ENCODE measurements at places on chromosomes 11 and 22. TPM values are rescaled to one million over a fixed set of nuclear protein-coding genes. Genes with fewer than 3 reads are reported as not detected.

GRCh38 chr11:25562417-25562816 is 769.5 kb upstream of the ANO3 start:
- no peak for DNase-seq

GRCh38 chr11:97965849-97966646 is 1054.7 kb upstream of the CNTN5 start:
- no peak for DNase-seq

DNA sequence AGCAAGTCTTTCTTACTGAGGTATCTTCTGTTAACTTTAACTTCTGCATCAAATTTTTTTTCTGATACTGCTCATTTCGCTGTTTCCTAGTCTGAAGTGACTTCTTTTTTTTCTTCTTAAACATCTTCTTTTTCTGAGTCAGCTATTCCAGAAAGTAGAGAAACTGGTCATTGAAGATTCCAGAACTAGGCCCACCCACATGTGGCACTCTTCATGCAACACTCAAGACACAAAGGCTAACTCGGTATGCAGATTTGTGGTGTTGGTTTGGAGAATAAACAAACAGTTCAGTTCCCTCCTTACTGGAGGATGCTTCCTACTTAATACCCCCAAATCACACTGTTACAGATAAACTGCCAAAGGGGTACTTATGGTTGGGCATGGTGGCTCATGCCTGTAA is 25.2 kb upstream of the MTCH2 start:
- DNase-seq, result no peak

GRCh38 chr11:114162719-114163123 is 103.2 kb downstream of the ZBTB16 start:
- DNase-seq, result no peak

DNA sequence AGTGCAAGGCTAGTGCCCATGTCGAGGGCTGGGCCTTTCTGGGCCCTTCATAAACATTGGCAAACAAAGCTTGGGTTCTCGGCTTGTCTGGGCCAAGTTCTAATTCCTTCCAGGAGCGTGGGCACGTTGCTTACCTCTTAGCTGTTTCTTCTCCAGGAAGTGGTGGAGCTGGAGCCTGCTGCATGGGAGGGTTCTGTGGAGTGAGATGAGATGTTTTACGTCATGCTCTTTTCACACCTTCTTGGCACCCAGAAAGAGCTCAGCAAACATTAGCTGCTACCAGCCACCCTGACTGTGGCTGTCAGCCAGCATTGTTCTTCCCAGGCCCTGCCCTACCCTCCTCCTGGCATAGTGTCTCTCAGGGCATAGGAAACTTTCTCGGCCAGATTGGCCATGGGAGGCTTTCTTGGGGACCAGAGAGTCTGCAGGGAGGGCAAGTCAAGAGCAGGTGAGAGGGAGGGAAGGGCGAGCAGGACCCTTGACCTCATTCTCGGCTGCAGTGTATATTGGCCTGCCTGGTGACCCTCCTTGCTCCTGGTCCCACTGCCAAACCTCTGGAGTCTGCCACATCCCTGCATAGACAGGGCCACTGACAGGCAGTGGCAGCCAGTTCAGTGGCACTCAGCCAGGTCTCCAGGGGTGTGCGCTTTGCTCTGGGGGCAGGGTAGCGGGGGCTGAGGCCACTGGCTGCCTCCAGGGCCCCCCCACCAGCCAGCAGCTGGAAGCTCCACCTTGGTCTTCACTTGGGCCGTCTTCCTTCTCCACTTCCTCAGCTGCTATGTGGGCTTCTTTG is 98.8 kb downstream of the BCR start:
- no peak for DNase-seq

- DNase-seq, result no peak
Measured at GRCh38 chr11:12042215-12042676, 33.8 kb upstream of the DKK3 start.

DNA sequence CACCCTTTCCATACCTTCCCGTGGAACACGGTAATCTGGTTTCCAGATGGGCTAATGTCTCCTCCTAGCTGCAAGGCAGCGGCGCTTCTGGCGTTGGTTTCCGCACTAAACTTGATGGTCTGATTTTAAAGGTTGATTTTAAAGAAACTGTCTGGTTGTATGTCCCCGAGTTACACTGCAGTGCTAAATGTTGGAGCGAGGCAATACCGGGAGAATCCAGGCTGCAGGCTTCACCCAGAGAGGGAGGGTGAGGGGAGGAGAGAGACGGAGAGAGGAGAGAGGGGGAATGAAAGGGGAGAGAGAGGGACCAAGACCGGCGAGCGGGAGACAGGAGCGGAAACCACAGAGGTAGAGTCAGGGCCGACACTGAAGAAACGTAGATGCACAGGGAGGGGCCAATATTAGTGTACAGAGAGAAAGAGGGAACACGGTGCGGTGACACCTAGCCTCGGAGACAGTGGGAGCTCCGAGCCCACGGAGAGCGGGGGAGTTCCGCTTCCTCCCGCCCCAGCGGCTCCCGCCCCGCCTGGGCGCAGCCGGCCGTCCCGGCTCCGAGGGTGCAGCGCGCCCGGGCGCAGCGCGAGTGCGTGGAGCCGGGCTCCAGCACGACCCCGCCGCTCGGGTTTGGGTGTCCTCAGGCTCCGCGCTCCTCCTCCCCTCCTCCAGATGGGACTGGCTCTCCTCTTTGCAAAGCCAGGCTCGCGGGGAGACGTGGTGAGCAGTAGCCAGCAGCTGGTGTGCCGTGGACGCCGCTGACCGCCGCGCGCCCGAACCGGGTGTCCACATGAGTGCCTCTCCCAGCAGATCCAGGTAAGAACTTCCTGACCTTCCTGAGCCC is 71.9 kb upstream of the GRAMD1B start:
- no peak for DNase-seq

DNA sequence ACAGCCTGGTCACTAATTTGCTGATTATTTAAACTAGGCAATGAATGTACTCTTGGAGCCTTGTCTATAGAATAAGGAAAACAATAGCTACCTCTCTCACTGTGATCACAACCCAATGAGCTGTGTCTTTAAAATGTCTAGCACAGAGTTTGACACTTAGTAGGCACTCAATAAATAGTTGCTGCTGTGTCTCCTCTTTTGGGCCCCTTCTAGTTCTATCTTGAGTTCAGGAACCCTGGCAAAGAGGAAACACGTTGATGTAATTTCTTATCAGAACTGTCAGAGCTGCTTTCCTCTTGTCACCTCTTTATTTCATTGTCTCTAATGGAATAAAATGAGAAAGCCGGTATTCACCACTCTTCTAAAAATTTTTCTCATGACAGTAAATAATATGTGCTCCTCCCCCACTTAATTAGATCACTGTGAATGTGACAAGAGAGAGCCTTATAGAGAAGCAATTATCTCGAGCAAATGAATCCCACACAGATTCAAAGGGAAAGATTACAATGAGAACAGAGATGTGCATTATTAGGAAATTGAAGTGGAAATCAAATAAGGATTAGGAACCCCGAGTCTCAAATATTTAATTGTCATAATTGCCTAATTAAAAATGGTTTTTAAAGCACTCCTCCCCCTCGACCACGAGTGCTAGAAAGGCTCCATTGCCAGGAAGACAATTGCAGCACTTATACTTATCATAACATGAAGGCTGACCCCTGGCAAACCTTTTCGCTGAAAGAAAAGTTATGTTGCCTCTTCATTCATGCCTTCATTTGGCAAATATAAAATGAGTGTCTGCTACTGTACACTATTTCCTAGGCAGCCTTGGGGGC is 175.0 kb upstream of the BDNF start:
- DNase-seq, result no peak

- no peak for DNase-seq
Measured at GRCh38 chr11:7060868-7061267, 27.9 kb upstream of the RBMXL2 start.

- no peak for DNase-seq
Measured at GRCh38 chr11:2736577-2737225, 36.9 kb upstream of the KCNQ1OT1 start.

- no peak for DNase-seq
Measured at GRCh38 chr11:35394941-35395340, 24.4 kb downstream of the SLC1A2 start.

GRCh38 chr11:76140912-76141574 is 65.3 kb downstream of the WNT11 start:
- DNase-seq, result no peak

- DNase-seq, result no peak
Measured at GRCh38 chr11:58394195-58394594, 12.5 kb downstream of the OR5B3 start.

- no peak for DNase-seq
Measured at GRCh38 chr22:45717789-45718188, 46.2 kb downstream of the ATXN10 start.

GRCh38 chr22:31954535-31955523 is 10.5 kb downstream of the YWHAH start:
- no peak for DNase-seq

GRCh38 chr11:126585388-126585773 is 229.9 kb downstream of the ST3GAL4 start:
- DNase-seq, result no peak

DNA sequence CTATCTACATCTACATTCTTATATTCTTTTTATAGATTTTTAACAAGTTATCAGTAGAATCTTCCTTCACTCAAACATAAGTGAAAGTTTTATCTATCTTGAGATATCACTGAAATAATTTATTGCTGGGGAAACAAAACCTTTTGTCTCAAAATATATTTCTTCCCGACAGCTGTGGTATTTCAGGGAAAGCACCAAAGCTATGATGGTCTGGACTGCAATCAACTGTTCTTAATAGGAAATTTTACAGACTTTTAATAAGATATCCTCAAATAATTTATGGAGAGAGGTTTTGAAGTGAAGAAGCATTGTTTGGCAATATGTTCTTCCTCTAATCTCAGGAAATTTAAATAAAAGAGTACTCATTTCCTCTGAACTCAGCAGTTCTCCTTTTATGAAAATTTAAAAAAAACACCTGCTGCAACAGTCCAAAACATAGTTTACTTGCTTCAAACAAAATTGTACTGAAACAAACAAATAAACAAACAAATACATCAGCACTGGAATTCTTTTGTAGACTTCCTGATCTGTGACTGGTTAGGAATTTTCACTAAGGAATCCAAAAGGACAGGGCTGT is 33.9 kb upstream of the EIF3M start:
- DNase-seq, result no peak

- no peak for DNase-seq
Measured at GRCh38 chr11:73137262-73137943, 4.7 kb downstream of the FCHSD2 start.

DNA sequence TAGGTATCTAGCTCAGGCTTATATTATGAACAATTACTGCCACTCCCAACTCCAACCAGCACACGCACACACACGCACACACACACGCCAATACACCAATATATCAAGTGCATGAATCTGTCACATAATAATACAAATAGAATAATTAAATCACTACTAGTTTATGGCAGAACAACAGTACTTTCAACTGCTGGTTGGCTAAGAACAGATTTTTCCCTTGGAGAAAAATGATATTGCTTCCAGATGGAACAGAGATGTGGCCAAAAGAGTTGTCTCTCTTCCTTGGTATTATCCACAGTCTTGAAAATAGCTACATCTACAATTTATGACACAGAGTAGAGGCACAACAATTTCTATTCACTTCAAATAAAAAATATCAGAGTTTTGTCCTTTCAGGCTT is 538.3 kb upstream of the FAT3 start:
- DNase-seq, result no peak

- no peak for DNase-seq
Measured at GRCh38 chr11:61690706-61691379, 10.7 kb downstream of the DAGLA start.

DNA sequence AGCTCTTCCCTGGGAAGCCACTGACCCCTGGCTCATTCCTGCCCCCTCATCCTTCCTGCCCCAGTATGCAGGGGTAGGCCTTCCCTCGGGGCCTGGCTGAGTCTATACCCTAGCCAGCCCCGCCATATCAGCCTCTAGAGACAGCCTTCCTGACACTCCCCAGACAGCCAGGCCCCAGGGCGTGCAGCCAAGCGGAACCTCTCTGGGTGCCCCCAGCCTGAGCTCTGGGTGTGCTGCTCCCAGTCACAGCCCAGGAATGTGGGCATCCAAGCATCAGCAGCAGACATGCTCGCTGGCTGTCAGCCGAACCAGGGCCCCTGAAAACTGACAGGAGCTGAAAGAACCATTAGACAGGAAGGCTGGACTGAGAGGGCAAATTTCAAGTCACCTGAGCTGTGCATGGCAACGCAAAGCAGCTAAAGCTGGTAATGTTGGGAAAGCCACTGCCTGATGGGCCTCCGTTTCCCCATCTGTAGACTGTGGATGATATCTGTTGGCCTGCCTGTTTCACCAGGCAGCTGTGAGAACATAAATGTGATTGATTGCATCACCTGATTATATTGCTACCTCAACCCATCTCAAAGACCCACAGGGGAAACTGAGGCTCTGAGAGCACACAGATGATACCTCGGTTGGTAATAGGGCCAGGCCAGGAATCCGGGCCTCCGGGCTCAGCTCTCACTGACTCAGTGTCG is 93.2 kb downstream of the LRRC32 start:
- DNase-seq, result no peak

- DNase-seq, result no peak
Measured at GRCh38 chr11:20712912-20713311, 43.5 kb downstream of the NELL1 start.

- DNase-seq, result no peak
Measured at GRCh38 chr11:32884770-32885384, 7.7 kb upstream of the QSER1 start.

- DNase-seq, result no peak
Measured at GRCh38 chr22:43540529-43540923, 128.7 kb downstream of the MPPED1 start.

GRCh38 chr22:43345761-43346301 is 2.7 kb upstream of the SCUBE1 start:
- no peak for DNase-seq

DNA sequence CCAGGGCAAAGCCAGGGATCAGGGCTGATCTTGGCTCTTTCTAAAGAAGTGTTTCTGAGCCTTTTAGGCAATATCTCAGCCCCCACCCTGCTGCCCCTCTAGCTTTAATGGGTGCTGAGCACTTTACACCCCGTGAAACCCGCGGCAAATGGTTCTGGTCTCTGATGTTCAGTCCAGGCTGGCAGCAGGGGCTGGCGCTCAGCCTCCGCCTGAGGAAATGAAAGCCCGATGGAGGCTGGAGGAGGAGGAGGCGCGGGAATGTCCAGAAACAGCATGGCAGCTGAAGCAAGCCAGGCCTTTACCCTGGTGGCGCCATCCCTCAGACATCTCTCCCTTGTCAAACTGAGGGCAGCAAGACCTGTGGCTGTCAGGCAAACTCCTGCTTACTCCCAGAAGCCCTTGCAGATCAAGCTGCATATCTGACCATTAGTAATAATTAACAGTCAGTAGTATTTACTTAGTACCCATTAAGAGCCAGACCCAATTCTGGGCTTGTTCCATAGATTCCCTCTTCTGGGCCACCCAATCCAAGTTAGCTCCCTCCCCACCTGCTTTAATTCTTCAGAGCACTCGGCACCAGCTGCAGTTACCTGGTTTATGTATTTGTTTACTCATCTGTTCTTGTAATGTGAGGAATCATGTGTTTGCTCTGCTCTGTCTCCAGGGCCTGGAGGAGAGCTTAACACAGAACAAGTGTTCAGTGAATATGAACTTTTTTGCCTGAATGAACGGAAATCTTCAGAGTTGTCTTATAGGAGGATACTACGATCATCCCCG is 15.0 kb upstream of the ALX4 start:
- no peak for DNase-seq

SEC14L6 gene
- total RNA-seq, result 0.25 TPM

MAJIN gene
- not detected for total RNA-seq

TENM4 gene
- 0.33 TPM for total RNA-seq

C1QTNF5 gene
- total RNA-seq, result 4.4 TPM

SHISAL1 gene
- 0.09 TPM for total RNA-seq

FGF19 gene
- total RNA-seq, result not detected

OR2AG2 gene
- under 0.01 TPM for total RNA-seq

TRIM21 gene
- 11.5 TPM for total RNA-seq

Measured in liver (tissue), 10 donors.